ENCODE measurements at places on chromosomes 2 and 18.

DNA sequence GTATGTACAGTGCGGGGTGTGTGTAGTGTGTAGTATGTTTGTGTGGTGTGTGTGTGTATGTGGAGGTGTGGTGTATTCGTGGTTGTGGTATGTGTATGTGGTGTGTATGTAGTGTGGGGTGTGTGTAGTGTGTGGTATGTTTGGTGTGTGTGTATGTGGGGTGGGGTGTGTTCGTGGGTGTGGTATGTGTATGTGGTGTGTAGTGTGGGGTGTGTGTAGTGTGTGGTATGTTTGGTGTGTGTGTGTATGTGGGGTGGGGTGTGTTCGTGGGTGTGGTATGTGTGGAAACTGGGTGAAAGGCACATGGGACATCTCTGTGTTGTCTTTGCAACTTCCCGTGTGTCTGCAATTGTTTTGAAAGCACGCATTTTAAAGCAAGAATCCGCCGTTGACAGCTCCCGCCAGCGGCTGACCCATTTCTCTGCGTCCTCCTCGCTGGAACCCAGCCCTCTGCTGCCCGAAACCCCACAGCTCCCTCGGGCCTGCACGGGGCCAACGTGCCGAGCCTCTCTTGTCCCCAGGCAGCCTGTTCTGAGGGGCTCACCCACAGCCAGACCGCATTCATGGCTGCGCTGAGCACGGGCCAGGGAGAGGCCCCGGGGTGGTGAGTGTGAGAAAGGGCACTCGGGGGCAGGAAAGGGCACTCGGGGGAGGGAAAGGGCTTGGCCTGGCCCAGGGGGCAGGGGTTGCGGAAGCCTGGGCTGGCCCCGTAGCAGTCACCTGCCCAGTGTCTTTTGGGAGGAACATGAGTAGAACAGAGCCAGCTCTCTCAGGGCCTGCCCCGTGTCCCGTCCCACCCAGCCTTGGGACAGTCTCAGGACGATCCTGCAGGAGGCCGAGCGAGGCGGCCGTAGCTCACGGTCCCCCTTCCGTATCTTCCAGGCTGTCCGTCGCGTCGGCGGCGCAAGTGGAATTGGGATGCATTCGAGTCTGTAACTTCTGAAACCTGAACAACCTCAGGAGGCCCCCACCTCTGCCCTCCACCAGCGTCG lies 61.4 kb downstream of the TWIST2 start:
- no peak for DNase-seq

DNA sequence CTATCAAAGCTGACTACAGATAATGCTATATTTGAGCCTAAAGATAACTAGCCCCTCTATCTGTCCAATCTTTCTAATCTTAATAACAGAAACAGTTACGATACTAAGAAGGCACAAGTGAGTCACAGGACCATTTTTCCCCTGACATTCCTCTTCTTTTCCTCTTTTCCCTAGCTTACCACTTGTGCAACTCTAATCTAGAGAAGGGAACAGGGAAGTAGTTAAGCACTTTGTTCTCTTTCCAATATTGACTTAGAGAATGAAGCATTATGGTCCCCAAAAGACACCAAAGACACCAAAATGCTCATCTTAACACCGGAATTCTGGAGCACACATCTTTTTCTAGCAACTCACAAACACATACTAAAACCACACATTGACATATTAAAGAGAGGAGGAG lies 1.8 kb downstream of the PDE11A start:
- no peak for DNase-seq

- no peak for DNase-seq
Measured at GRCh38 chr2:176851889-176852483, 360.6 kb upstream of the HNRNPA3 start.

DNA sequence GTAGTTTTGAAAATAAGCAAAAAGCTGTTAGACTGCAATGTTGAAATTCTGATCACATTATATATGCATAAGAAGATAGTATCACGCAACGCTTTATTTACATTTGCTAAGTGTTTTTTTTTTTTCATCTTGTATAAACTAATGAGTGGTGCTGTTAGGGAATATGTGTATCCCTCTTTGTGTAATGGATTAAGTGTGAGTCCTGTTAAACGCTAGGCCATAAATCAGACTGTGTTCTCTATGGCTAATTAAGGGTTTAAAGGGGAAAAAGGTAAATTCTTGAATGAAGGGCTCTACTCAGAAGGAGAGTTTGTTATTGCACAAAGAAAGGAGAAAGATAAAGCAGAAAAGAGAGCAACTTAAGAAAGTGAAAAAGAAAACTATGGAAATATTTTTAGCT lies 4.8 kb upstream of the ASXL3 start:
- no peak for DNase-seq

- DNase-seq, result no peak
Measured at GRCh38 chr18:34583895-34584294, 126.2 kb upstream of the DTNA start.

GRCh38 chr18:57575542-57575941 lies 11.0 kb downstream of the FECH start:
- DNase-seq, result no peak

- no peak for DNase-seq
Measured at GRCh38 chr2:183049420-183049819, 11.2 kb upstream of the NCKAP1 start.

DNA sequence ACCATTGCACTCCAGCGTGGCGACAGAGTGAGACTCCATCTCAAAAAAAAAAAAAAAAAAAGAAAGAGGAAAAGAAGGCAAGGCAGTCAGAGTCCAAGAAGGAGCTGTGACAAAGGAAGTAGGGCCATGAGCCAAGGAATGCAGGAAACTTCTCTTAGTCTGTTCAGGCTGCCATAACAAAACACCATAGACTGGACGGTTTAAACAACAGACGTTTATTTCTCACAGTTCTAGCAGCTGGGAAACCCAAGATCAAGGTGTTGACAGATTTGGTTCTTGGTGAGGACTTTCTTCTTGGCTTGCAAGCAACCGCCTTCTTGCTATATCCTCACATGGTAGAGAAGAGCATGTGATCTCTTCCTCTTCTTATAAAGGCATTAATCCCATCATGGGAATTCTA lies 13.1 kb upstream of the SUMO1 start:
- DNase-seq, result no peak

- no peak for DNase-seq
Measured at GRCh38 chr2:151437630-151438029, 27.9 kb downstream of the RIF1 start.

DNA sequence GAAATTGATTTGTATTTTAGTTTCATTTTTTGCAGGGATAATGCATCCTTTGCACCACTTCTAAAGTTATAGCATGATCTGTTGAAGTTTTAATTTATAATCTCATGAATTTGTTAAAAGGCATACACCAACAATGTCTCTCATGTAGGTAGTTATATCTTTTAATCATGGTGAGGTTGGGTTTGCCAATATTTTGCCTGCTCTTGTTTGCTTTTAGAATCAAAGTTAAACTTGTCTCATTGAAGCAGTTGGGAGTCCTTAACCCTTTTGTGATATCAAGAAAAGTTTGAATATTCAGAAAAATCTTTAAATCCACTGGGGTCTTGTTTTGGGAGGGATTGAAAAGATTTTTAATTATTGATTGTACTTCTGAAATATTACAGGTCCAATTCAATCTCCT lies 31.7 kb downstream of the APLF start:
- DNase-seq, result no peak

GRCh38 chr2:36468463-36469105 lies 113.0 kb downstream of the CRIM1 start:
- no peak for DNase-seq

- no peak for DNase-seq
Measured at GRCh38 chr2:161415987-161416707, at the start of gene TBR1. Gene TBR1 (plus strand): TSS chr2:161416297. CDS start chr2:161416411, 114 bp downstream.

DNA sequence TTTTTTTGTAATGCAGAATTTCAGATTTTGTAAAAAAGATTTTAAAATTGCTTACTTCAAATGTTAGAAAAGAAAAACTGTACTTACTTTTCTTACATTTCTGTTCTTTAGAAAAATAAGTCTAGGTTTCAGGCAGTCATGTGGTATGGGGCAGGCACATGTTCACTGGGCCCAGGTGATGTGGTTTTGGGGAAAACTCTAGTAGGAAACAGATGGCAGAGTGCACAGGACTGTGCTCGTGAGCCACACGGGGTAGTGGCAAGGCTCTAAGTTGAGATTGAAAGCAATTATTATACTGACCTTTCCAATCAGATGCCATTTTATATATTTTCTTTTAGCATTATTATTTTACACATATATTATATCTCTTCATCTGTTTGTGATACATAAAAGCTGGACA lies 1036.9 kb upstream of the TMEFF2 start:
- DNase-seq, result no peak

DNA sequence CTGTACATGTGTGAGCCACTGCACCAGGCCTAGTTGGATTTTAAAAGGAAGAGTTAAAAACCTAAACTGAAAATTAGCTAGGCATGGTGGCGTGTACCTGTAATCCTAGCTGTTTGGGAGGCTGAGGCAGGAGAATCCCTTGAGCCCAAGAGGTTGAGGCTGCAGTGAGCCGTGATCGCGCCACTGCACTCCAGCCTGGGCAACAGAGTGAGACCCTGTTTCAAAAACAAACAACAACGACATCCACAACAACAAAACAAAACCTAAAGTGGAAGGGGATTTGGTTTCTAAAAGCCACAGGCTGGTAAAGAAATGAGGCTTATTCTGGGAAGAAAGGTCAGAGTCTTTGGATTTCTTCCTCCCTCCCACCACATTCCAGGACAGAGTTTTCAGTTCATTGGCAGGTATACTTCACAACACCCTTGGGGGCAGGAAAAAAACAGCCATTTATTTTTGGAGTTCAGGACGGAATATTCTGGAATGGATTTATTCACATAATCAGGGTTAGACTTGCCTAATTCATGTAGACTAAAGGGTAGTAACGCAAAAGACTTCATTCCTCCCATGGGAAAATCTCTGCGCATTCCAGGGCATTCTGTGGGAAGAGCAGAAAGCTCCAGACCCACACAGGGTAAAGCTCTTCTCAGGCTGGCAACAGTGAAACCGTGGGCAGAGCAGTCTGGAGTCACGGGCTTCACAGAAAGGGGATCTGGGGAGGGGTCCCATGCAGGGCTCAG lies 34.9 kb downstream of the TEX44 start:
- no peak for DNase-seq

DNA sequence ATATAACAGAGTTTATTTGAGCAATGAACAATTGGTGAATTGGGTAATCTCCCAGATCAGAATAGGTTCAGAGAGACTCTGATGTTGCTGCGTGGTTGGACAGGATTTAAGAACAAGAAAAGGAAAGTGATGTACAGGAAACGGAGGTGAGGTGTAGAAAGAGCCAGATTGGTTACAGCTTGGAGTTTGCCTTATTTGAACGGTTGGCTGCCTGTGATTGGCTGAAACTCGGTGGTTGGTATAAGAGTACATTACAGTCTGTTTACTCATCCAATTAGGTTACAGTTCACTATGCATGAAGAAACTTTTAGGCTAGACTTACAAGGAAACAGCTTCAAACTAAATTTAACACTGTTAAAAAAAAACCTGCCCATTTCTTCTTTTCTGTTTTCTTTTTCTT lies 68.0 kb upstream of the CABLES1 start:
- DNase-seq, result no peak

- no peak for DNase-seq
Measured at GRCh38 chr2:226435146-226435545, 364.5 kb downstream of the IRS1 start.

GRCh38 chr2:217774232-217774631 lies 228.6 kb downstream of the TNS1 start:
- no peak for DNase-seq

DNA sequence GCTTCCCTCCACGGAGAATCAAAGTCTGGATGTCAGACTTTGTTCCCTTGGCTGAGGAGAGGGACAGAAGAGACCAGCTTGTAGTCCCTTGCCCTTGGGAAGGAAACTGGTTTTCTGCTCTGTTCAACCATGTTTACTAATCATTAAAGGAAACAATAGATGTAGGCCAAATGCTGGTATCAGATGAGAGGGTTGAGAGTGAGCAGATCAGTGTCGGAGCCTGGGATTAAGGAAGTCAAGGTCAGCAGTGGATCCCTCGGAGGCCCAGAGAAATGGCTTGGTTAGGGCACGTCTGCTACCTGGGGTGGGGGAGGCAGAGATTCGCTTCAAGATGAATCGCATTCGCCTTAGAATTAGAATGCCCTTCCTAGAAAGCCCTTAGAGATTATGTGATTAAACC lies 109.1 kb downstream of the MYCN start:
- no peak for DNase-seq

DNA sequence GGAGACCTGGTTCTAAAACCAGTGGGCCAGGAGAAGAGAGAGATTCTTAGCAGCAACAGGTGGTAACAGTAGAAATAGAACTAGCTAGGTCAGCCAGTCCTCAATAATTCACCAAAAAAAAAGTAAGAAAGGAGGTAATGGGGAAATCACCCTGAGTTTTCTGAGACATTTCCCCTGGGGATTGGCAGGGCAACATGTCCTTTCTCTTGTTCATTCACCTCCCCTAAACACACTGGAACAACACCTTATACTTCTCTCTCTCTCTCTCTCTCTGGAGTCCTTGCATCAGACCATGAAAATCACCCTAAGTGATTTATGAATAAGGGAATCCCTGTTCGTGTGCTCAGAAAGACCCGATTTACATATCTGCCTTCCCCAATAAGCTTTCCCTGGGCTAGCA lies 64.8 kb downstream of the COX7A2L start:
- no peak for DNase-seq

DNA sequence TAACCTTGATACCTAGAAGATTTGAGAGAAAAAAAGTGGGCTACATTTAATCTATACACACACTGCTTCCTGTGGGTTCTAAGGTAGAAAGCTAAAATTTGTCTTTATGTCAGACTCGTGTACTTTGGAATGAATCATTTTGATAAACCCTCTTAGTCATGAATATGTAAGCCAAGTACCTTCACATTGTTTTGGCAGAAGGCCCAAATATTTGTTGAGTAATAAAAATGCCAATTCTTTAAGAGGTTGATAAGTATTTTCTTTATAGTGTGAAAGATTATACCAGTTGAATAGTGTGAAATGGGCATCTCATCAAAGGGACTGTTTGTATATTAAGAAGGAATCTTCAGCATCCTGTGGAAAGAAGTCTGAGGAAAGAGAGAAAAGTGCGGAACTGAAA lies 1464.7 kb upstream of the ZEB2 start:
- DNase-seq, result no peak

DNA sequence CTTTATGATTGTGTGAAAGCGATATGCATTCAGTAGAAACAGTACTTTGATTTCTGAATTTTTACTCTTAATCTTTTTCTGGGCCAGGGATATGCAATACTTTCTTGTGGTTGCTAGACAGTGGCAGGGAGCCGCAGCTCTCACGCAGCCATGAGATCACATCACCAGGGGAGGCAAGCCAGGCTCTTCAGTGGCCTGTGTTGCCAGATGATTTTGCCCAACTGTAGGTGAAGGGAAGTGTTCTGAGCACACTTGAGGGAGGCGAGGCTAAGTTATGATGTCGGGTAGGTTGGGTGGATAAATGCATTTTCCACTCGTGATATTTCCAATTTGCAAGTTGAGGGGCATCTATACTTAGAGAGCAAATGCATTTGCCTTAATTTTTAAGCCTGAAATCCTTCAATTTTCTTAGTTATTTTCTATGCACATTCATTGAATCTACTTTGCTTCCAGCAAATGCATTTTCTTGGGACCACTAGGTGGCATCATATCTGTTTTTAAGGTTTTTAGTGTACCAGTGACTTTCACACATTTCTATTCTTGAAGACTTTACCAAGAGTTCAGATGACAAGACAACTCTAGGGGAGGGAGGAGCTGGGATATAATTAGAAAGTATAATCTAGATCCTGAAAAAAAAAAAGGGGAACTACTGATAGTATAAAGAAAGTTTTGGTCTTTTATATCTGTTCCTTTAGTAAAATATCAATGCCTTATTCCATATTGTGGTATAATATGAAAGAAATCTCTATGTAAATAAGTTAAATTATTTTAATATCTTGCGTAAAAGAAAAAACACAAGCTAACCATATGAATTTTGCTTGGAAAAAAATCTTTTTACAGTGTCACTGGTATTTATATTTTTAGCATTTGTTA lies 643.3 kb downstream of the SOCS6 start:
- no peak for DNase-seq

Measured in nucleus accumbens (tissue), 56 donors.